ENCODE measurements at places on chromosomes 1 and 21.
A peak's percentile ranks its signal among the peaks of the same experiment; 100 is the strongest.

- no peak for DNase-seq
These were observed 43.5 kb downstream of the RRAGC start for GRCh38 chr1:38815903-38816627.

DNA sequence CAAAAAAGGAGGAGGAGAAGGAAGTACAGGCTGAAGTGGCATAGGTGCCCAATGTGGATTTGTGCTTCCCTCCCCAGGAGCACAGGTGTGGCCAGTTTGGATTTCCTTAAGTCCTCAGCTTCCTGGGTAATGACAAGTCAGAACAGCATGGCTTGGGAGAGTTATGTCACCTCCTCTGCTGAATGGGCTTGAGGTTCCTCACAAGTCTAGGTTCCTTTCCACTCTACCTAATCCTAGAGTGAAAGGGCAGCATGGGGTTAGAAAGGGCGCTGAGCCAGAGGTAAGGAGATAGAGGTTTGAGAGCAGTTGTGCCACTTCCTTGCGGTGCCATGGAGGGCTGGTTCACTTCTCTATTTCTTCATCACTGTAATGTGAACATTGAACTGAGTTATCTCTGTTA is 35.5 kb upstream of the IL20 start:
- peak; percentile 55 for DNase-seq

- no peak for DNase-seq
These were observed 222.3 kb downstream of the NTNG1 start for GRCh38 chr1:107363154-107363553.

GRCh38 chr1:20932437-20932977 is 145.4 kb upstream of the HP1BP3 start:
- DNase-seq, result no peak

DNA sequence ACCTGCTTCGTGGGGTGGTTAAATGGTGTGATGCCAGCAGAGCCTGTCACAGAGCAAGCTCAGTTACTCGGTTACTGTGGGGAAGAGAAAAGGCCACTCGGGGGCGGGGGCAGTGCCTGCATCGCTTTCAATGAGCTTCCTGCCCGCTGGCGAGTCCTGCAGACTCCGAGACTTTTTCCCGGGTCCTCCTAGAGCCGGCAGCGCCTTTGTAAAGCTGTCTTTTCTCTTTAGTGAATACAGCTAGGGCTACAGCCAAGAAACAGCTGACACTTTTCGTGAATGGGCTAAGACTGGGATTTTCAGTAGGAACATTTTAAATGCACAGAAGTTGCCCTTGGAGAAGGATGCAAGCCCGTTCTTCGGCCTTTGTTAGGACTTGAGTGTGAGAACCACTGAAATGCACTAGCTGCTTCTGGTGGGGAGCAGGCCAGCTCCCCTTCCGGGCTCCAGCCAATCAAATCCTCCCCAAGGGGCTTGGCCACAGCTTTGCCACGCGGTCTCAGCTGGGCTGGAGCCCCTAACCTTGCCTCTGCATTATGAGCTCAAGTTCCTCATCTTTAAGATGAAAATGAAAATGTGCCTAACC is 23.4 kb upstream of the EFHD2 start:
- peak; percentile 34 for DNase-seq

GRCh38 chr1:152926091-152926490 is 17.7 kb downstream of the IVL start:
- DNase-seq, result no peak

DNA sequence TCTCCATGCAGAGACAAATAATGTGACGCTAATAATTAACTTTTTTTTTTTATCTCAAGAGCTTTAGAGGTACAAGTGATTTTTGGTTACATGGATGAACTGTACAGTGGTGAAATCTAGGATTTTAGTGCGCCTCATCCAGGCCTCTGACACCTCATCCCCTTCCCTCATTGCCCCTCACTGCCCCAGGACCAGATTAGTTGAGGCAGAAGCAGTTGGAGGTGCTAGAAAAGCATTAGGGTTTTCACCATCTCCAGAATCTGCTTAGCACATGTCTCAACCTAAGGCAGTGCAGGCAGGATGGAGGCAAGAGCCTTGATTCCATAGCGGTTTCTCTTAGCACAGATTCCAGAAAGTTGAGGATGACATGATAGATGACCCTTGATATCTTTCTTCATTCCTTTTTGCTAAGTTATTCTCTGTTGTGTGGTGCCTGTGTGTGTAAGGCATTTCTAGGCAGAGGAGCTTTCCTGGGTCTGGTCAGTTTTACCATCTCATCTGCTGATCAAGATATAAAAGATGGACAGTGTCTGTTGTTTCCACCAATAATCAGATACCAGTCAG is 16.3 kb upstream of the IL10 start:
- DNase-seq, result no peak

GRCh38 chr1:214362188-214362882 is 81.4 kb downstream of the SMYD2 start:
- DNase-seq, result no peak

- DNase-seq, result no peak
These were observed 1266.9 kb upstream of the ADGRL2 start for GRCh38 chr1:80533775-80534334.

- no peak for DNase-seq
These were observed 804.8 kb downstream of the USP25 start for GRCh38 chr21:16534408-16535101.

- DNase-seq, result peak; percentile 63
These were observed 113.5 kb downstream of the PRDM2 start for GRCh38 chr1:13813398-13814012.

DNA sequence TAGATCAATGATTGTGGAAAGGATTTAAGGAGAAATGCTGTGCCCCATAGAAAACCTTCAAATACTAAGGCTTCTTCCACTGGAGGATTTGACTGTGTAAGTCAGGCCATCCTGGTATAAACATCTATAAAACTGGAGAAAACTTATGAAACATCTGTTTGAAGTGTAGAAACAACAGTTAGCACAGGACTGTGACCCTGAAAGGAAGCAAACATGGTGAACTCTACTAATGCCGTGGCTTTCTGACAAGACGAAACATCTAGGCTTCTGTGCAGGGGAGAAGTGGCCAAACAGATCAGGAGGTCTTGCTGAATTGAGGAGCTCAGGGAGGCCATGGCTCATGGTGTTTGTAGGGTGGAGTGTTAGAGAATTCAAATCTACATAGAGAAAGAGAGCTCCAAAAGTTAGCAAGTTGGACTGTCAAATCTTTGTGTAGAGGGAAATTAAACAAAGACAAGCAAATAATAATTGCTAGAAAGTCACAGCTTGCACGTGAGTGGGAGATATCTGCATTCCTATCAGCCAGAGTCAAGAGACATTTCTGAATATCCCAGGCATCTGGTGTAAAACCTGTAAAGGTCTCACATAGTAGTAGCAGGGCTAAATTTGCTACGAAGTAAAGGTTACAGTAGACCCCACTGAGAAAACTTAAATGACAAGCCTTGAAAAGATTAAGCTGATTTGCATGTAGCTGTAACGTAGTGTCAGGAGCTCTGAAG is 566.8 kb upstream of the B3GALT2 start:
- DNase-seq, result no peak

DNA sequence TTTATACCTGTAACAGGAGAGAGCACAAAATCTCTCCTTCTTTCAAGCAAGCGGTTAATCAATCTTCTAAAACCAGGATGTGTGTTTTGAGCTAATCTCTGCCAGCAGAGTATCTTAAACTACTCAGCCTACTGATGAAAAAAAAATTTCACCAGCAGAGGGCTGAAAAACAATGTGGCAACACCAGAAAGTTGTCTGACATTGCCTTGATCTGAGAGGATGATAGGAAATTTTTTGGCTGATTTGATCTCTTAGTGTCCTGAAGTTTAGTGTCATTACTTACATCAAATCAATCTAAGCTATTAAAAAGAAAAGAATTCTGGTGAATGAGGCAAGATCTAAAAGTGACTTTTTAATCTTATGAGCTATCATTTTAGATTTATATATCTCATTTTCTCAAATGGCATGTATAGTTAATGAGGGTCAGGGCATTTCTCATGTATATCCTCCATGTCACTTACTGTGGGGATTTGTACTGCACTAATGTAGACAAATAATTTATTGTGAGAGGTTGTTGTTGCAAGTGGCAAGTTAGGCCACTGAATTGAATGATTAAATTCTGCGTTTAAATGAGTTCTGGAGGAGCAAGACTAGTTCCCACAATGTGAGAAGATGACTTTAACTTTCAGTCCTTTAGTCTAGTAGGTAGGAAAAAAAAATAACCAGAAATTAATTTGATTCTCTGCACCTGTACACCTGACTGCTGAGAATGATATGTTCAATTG is 10.9 kb downstream of the ADAMTS1 start:
- no peak for DNase-seq

DNA sequence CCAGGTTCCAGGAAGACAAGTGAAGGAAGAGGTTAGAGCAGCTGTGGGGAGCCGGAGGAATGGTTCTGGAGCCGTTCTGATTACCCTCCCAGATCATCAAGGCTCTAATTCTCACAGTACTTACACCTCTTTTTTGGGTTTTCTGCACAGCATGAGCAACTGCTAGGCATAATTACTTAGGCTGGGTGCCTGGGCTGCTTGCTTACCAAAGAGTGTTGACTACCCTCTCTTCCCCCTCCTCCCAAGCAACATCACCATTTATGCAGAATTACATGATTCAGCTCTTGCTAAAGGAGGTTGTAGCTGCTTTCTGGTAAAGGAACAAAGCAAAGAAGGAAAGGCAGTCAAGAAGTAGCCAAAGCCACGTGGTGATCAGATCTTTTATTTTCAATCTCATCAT is 397.2 kb downstream of the KCNH1 start:
- no peak for DNase-seq

GRCh38 chr1:16461681-16462080 is 21.2 kb downstream of the NECAP2 start:
- DNase-seq, result no peak

GRCh38 chr1:19844731-19845495 is 29.8 kb upstream of the RNF186 start:
- DNase-seq, result no peak

DNA sequence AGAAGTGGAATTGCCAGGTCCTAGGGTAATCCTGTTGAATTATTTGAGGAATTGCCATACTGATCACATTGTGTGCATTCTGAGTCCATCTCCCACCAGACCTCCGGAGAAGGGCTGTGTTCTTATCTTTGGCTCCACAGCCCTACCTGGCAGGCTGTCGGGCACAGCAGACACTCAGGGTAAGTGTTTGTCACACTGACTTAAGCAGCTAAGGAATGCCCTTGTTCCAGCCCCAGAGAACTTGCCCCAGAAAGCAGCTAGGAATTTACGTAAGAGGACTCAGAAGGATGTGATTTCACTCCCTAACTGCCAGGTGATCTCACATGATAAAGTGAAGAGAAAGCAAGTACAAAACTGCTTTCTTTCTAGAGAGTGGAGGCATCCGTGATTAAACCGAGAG is 21.0 kb downstream of the VASH2 start:
- no peak for DNase-seq

Data from B cell (primary cell).